ENCODE measurements at places on chromosomes 5 and 9.
A peak's percentile ranks its signal among the peaks of the same experiment; 100 is the strongest.

GRCh38 chr9:37746448-37747270, 6.9 kb upstream of the TRMT10B start:
- peak; percentile 14 for DNase-seq

GRCh38 chr5:38267372-38267771, 9.0 kb downstream of the EGFLAM start:
- DNase-seq = no peak

DNA sequence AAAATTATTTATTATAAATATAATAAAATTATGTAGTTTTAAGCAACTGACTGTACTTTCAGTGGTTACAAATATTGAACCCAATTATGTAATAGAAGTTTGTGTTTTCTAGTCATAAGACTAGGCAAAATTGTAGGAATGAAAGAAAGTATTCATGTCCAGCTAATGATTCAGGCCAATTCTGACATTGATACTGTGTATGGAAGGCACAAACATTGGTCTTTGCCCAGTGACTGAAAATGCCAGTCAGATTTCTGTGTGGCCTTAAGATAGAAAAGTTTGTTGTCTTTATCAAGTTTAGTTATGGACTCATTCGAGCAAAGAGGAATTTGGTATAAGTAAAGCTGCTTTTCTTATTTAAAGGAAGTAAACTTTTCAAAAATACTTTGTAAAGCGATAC, 60.3 kb downstream of the SLC12A2 start:
- DNase-seq = no peak

DNA sequence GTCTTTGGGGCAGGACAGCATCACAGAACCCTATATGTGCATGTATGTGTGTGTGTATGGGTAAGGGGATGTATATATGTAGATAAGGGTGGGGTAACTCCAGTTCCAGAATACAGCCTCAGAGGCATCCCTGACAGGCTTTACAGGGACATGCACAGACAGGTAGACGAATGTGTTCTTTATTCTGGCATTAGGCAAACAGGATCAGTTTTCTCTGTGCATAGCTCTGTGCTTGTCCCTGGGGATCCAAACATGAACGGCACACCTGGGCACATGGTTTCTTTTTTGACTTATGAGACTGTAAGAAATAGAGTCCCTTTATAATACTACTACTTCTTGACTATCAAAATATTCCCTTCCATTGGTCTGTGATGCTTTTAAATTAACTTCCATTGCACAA, 120.6 kb downstream of the TRIO start:
- DNase-seq = no peak

DNA sequence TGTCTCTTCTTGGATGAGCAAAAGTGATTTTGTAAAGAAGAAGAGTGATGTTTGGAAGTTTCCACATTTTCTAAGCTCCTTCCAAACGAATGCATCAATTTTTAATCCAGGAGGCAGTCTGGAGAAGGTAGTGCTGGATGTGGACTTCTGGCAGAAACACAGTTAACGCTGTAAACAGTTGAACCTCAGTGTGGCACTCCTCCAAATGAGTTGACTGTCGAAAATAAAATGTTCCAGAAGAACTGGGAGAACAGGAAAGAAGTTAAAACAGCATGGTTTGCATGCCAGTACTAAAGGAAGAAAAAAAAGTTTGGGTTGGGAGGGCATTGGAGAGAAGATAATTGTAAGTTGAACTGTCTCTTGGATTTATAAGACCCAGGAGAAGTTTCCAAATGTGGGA, 6.5 kb downstream of the ZNF462 start:
- peak; percentile 67 for DNase-seq

GRCh38 chr5:52065182-52065581, 681.9 kb downstream of the ISL1 start:
- no peak for DNase-seq
